ENCODE measurements at places on chromosomes 6 and 20.
A peak's percentile ranks its signal among the peaks of the same experiment; 100 is the strongest.

DNA sequence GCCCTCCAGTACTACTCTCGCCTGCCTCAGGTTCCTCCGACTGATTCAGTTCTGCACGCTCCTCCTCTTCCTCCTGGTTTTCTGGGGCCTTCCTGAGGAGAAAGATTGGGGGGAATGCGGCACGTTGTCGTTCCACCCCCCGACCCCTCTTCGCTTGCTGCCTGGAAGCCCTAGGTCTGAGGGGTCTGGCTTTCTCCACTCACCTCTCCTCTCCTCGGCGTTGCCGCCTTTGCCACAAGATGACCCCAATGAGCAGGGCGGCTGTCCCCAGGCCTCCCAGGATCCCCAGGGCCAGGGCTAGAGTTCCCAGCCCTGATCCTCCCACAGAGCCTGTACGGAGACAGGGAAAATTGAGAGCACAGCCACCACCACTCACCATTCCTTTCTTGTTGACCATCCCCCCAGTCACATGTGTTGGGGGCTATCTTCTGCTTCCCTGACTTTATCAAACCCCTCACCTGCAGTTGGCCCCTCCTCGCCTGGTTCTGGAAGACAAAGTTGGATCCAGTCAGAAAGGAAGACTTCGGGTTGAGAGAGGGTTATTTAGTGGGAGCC, 2.8 kb downstream of the AGER start:
- no peak for DNase-seq

DNA sequence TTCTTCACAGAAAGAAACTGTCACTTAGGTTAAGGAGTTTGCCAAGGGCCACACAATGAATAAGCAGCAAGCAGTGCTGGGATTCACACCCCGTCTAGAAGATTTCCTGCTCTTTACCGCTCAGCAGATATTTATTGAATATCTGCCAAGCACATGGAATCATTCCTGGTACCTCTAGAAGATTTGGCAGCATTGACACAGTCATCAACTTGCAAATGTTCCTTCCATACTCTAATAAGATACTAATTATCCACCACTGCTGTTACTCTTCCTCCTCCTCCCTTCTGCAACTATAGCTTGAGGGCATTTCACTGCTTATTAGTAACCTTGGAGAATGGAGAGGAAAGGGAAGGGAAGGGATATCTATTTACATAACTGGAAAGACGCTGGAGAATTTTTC, 13.0 kb downstream of the MOXD1 start:
- DNase-seq = no peak

GRCh38 chr6:16632101-16632500, 129.2 kb downstream of the ATXN1 start:
- DNase-seq = no peak

GRCh38 chr20:38126932-38127621, 38.0 kb downstream of the TGM2 start:
- peak; percentile 67 for DNase-seq

GRCh38 chr20:64053841-64054661, 4.6 kb upstream of the SOX18 start:
- DNase-seq = no peak

DNA sequence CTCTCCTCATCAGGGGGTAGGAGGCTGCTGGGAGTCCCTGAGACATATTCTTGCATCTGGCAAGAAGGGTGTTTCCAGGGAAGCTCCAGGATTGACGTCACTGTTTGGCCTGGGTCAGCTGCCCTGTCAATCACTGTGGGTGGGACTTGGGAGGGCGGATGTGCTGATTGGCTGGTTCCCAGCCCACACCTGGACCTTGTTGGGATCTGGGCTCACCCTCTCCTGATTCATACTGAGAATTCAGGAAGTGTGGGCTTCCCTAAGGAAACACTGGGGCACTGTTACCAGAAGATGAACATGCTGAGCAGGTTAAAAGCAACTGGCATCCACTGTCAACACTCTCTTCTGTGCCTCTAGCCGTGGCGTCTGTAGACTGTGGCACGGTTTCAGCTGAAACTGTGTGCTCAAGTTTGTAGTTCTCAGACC, 36.5 kb downstream of the CDH26 start:
- DNase-seq = no peak

- no peak for DNase-seq
These were observed 31.8 kb upstream of the HBS1L start for GRCh38 chr6:135086414-135086764.

DNA sequence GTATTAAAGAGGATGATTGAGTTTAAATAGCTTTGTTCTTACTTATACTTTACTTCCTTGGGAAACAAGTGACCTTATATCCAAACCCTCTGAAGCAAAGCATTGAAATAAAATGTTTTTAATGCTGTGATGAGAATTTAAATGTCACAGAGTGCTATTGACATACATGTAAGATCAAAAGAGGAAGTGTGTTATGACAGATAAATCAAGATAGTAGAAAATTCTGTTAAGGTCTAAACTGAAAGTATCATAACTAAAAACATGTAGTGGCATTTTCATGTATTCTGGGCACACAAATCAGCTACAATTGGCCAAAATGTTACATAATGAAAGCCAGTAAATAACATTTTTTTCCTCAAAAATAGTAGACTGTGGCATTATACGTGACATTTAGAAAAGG, 318.0 kb downstream of the GRIK2 start:
- DNase-seq = no peak

- no peak for DNase-seq
These were observed 61.2 kb downstream of the RPP40 start for GRCh38 chr6:4942673-4943009.

DNA sequence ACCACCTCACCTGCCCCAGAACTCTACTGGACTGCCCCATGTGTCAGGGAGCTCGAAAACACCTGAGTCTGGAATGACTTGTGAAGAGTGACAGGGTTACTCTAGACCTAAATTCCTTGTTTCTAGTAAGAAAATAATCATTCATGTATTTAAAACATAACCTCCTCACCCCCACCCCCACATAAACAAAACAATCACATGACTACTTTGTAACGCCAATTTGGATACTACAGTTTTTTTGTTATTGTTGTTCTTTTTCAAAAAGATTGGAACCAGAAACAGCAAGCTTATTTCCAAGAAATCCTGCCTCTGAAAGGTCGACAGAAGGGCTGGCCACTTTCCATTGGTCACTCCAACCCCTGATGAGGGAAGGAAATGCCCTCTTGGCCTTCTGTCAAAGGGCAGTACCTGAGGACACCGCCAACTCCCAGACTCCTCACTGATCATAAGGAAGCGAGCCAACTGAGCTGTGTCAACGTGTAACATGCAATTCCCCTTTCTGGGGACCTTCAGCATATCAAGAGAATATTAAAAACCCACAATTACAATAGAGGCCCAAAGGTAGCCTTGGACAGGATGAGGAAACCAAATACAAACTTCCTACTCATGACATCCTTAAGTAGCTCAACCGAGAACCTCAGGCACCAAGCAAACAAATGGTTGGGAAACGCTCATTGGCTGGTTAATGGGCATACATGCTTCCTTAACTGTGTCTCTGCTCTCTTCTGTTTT, 2.6 kb downstream of the MCUR1 start:
- no peak for DNase-seq

DNA sequence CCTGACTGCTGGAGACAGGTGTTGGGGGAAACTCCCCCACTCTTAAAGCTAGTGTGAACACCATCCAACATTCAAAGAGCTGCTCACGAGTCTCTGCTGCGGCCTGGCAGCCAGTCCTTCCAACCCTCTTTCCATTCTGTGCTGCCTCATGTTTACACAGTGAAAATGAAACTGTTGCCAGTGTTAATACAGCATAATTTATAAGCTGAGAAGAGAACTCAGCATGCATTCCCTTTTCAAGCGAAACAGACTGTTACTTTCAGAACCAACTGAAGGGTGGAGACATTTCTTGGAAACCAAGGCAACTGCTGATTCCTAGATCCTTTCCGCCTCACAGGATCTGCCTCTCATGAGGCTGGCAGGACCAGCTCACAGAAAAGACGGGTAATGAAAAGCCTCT, 533.8 kb upstream of the ID4 start:
- DNase-seq = peak; percentile 9

DNA sequence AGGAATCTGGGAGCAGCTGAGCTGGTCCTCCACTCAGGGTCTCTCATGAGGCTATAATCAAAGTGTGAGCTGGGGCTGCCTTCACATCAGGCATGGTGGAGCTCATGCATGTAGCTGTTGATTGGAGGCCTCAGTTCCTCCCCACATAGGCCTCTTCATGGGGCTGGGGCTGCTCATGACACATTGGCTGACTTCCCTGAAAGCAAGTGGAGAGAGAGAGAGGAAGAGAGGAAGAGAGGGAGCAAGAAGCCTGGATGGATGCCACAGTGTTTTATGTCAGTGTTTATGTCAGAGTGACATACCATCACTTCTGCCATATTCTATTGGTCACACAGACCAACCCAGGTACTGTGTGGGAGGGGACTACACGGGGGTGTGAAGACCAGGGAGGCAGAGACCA, 43.8 kb downstream of the EYA2 start:
- no peak for DNase-seq

DNA sequence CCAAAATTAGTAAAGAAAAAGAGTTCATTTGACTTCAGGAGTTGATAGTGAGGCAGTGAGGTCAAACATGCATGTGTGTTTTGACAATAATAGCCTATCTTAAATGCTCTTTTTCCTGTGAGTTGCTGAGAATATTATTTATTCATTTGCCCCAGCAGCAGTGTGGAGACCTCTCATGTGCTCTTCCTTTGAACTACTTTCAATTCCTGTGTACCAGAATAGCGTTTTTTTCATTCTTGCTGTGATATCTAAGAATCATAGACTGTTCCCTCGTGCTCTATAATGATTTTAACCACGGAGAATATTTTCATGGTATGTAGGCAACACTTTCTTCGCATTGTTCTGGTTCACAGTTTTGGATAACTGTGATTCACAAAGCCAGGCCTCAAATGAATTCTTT, 5.2 kb downstream of the CDYL start:
- no peak for DNase-seq

GRCh38 chr20:24782801-24783630, 166.1 kb upstream of the CST7 start:
- no peak for DNase-seq

GRCh38 chr6:135358251-135358821, 139.2 kb downstream of the AHI1 start:
- peak; percentile 93 for DNase-seq

GRCh38 chr6:20655317-20655716, 121.1 kb downstream of the CDKAL1 start:
- no peak for DNase-seq

DNA sequence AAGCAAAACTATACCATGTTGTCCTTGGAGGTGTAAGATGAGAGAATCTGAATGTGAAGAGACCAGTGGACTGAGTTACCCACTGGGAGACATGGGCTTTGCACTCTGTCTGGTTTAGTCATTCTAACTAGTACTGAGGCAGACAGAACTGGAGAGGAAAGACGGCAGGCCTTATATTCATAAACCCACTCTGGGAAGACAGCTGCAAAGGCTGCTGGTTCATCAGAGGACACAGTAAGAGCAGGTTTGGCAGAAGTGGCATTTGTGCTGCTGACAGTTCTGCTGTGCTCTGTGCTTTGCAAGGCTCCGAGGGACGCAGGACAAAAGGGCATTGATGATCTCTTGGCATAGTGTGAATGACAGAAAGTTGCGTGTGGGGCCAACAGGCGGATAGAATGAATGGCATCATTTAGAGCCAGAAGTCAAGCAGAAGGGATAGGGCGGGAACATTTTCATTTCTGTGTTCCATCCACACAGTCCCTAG, 142.3 kb upstream of the TENT5A start:
- peak; percentile 23 for DNase-seq

GRCh38 chr6:163214259-163214658, 200.3 kb upstream of the QKI start:
- DNase-seq = no peak

DNA sequence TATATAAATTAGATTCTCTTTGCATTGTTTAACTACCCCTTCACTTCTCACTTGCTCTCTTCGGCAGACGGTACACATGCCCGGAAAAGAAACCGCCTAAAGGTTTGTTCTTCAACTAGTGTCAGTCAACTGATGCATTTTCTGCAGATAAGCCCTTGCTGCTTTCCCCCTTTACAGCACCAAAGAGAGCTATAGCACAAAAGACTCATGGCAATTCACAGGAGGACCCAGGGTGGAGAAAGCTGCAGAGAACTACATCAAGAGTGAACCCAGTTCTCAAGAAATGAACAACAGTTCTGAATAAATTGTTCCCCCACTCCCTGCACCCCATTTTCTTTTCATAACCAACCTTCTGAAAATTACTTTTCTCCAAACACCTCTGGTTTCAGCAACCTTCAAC, 8.9 kb downstream of the CD164 start:
- no peak for DNase-seq

GRCh38 chr6:144712541-144712940, 427.4 kb downstream of the UTRN start:
- DNase-seq = peak; percentile 65

- no peak for DNase-seq
These were observed 202.4 kb upstream of the QKI start for GRCh38 chr6:163212123-163212522.

DNA sequence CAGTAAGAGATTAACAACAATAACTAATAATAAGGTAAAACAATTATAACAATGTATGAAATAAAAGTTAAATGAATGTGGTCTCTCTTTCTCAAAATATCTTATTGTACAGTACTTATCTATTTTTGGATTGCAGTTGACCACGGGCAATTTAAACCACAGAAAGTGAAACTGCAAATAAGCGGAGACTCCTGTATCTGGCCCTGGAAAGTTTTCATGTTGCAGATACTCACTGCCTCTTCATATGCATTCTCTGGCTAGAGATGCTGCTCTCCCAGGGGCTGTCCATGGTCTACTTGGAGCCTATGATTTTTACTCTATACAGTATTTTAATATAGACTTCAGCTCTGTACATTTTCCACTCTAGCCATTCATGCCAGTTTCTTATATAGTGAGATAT, 230.8 kb downstream of the FUT9 start:
- no peak for DNase-seq

DNA sequence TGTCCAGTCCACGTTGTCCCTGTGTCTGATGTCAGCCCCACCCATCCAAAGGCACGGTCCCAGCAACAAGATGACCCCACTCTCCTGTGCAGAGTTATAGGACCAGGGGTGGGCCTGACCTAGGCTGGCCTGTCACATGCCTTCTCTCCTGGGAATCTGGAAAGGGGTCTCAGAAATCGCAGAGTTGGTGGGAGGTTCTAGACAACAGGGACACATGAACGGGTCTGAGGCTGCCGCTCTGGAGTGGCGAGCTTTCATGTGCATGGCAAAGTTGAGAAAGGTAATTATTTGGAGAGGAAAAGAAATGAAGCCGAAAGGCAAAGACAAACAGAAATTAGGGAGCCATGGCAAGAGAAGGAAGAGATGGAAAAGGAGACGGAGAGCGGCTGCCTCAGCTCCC, 29.5 kb downstream of the BFSP1 start:
- DNase-seq = no peak

DNA sequence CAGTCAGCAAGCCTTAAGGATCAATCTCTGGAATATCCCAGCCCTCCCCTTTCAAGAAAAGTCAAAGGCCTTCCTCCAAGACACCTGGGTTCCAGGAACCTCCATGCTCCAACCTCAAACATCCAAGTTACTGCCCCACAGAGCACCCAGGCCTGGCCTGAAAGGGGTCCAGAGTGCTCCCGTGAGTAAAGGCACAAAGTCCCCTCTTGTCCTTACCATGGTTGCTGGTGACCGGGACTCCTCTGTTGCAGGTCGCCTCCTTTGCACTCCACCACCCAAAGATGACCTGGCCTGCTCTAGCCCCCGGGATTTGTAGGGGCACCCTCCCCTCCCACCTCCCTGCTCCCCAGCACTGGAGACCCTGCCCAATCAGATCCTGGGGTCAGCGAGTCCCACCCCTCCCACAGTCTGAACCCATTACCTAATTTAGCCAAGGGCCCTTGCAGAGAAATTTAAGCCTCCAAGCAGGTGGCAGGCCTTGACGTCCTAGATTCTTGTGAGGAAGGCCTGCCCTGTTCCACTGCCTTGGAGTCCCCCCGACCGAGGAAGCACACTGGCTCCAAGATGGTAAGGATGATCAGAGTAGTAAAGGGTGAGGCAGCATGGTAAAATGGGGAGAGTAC, at the start of gene TNNC2:
TNNC2 (minus strand) TSS at position 283 of the 623 bp plus-strand sequence; CDS start at position 219, 64 bp downstream.
- no peak for DNase-seq

Data from AG10803 (cell line).